ENCODE measurements at places on chromosomes 5 and 9.

GRCh38 chr9:18261181-18261580, 212.8 kb upstream of the ADAMTSL1 start:
- no peak for DNase-seq

DNA sequence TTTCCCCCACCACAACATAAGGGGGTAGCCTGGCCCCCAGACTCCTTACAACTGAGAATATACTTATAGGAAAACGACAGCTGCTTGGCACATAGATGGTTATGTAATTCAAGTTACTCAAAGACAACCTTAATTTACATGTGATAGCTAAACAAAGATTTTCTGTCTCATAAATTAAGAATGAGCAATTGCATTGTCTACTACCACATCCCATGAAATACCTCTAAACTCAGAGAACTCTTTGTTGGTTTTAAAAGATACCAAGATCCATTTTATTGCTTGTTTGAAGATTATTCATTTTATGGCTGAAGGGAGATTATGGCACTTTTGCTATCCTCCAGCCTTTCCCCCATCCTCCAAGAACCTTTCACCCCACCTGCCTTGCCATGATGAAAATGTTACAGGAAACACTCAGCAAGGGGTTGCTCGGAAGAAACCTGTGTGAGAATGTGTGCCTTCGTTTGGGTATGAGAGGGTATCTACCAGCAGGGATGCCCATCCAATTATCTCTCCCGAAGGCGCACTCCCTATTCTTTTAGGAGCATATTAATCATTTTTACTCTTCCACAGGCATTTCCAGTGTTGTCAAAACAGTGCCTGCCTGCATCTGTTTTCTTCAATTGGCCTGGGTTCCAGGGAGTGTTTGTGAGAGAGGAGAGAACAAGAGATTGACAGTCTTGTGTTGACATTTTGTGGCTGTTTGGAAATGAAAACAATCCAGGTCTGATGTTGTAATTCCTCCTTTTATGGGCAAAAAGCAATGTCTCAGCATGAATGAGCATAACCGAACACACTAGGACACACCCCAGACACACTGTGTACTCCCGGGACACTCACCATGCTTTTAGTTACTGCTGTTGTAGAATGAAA, 208.0 kb upstream of the ANKRD55 start:
- DNase-seq, result no peak

DNA sequence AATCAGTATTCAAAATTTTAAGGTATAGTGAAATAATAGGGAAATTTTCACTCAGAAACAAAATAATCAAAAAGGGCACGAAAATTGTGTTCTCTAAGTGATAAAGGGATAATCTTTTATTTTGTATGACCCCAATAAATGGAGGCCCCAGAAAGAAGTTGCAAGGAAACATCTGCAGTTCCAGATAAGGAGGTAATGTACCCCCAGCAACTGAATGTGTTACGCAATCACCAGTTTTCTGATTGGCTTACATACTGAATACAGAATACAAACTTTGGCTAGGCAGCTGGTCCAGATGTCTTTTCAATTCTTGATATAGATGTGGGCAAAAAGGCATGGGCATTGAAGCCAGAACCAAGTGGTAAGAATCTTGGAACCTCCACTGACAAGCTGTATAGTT, 1.7 kb upstream of the TOPORS start:
- no peak for DNase-seq

DNA sequence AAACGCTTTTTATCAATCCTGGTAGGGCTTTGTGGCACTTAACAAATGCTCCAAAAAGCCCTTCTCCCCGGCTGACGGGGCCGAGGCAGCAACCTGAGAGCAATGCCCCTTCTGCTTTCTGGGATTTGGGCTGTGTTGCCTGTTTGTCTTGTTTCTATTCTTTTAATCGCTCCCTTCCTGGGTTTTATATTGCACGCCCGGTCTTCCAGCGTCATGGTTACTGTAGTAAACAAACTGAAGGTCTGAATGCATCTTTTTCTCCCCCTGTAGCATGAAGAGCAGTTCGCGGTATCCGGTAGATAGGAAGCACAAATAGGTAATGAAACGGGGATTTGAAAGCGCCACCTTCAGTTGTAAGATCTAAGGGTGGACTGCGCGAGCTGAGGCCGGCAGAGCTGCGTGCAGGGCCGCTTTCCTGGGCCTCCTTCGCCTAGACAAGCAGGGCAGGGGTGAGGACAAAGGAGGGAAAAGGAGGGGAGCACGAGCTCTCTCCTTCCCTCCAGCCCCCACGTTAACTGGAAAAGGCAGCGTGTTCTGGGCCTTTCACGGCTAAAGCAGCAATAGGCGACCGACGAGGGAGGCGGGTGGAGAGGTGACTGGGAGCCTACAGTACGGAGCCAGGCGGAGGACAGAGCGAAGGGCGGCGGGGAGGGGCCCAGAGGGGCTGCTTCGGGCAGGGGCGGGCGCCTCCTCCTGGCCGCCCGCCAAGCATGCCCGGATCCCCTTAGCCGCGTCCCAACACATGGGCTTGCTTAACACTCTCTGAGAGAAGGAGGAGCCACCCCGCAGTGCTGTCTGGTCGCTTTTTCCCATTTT, 49.3 kb upstream of the ZNF366 start:
- DNase-seq, result no peak

GRCh38 chr5:105696440-105696839, 1974.3 kb downstream of the EFNA5 start:
- DNase-seq, result no peak
